HFFc6 (cell line): ENCODE measurements at places on chromosomes 6 and 20.

- peaks cover 6% of the 10 kb centered on the region; the same call in 1 of the 2 replicates for H3K36me3 ChIP-seq
- peaks cover 12% of the 10 kb centered on the region for H3K27me3 ChIP-seq
- no peak overlapping the region for H3K4me3 ChIP-seq
- H3K4me1 ChIP-seq: peaks cover 10% of the 10 kb centered on the region
Observed at GRCh38 chr6:423055-423798, 31.7 kb downstream of the IRF4 start.

GRCh38 chr20:9838035-9838377 lies 870 bp downstream of the PAK5 start:
- H3K36me3 ChIP-seq: peaks cover 10% of the 10 kb centered on the region; the same call in 1 of the 2 replicates
- no peaks in the 10 kb centered on the region for H3K4me1 ChIP-seq

DNA sequence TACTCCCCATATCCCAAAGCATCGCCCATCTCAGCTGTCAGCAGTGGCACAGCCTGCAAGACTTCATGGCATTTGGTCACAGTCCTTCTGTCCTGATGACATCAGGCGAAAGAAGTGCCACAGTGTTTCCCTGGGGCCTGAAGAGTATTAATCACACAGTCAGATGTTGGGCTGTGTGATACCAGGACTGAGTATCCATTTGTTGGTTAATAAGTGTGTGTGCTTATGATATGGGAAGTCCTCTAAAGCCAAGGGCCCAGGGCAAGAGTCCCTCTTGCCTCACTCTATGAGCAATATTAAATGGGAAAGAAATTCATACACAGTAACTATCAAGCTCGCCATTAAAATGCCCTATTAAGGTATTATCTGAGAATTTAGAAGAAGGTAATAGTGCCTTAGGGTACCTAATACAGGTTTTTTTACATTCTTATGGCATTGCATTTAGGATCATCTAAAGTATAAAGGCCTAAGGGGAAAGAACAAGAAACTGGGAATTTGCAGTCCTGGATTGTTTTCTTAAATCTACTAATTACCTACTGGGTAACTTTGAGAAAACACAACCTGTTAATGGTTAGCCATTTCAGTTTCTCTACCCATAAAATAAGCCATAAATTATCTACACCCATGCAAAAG lies 204.1 kb upstream of the PREP start:
- peaks cover 61% of the 10 kb centered on the region for H3K4me1 ChIP-seq
- peak overlapping the region; percentile 100 for H3K27ac ChIP-seq
- no peak for DNase-seq
- H3K4me3 ChIP-seq: no peak overlapping the region
- H3K36me3 ChIP-seq: peaks cover 7% of the 10 kb centered on the region; the same call in 1 of the 2 replicates

DNA sequence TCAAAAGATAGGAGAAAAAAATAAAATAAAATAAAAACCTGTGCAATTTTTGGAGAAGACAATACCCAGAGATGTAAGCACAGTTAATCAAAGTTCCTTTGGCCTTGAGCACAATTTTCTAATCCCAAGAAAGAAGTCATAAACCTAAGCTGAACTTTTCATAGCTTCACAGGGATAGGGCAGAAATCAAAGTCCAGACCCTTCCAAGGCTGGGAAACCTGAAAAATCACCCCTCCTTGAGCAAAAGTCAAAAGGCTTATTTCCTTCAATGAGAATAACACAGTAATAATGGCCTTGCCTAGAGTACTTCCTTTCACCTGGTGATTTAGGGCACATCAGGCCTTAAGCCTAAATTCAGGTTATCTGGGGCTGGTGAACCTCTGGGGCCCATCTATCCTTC lies 415.0 kb upstream of the BTBD3 start:
- no peaks in the 10 kb centered on the region for H3K36me3 ChIP-seq
- H3K27me3 ChIP-seq: no peaks in the 10 kb centered on the region
- DNase-seq: no peak
- no peak overlapping the region for H3K4me3 ChIP-seq
- H3K4me1 ChIP-seq: no peaks in the 10 kb centered on the region; the same call in 1 of the 2 replicates

DNA sequence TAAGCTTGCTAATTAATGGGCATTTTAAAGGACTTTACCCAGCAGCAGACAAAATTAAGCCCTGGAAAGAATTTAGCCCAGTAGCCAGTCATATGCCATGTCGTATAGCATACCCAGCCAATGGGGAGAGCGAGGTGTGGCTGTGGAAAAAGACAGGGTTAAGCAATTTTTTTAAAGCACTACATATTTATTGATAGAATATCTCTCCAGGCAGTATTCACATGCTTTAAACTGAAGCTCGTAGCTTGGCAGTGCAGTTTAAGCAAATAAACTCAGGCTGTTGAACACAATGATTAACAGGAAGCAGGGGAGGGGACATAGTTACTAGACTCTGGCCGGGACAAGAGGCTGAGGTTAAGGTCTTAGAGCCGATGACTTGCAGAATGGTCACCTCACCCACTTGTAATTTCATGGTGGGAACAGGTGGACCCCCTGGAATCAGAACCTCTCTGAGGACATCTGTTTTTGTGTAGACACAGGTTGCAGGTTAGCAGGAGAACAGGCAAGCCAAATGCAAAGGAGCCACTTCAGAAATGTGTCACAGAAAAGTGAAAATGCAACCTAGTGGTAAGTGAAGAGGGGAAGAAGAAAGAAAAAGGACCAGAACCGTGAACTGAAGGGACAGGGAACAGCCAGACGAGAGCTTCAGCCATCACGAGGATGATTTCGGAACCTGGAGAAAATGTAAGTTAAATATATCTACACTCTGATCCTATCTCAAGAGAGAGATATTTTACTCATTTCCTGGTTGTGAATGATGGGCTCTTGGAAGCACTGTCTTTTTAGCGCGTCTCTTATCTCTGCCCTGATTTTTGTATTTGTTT lies 7.2 kb downstream of the GCNT2 start:
- peaks cover 4% of the 10 kb centered on the region; the same call in 1 of the 2 replicates for H3K27me3 ChIP-seq
- no peak for DNase-seq
- H3K36me3 ChIP-seq: peaks cover 4% of the 10 kb centered on the region; the same call in 1 of the 2 replicates

- H3K4me3 ChIP-seq: no peak overlapping the region
- H3K27ac ChIP-seq: no peak overlapping the region
- DNase-seq: no peak
- no peaks in the 10 kb centered on the region; the same call in 1 of the 2 replicates for H3K27me3 ChIP-seq
- H3K36me3 ChIP-seq: no peaks in the 10 kb centered on the region
Observed at GRCh38 chr6:12506159-12506558, 210.4 kb upstream of the PHACTR1 start.

GRCh38 chr20:6888736-6889395 lies 121.4 kb downstream of the BMP2 start:
- H3K36me3 ChIP-seq: peaks cover 8% of the 10 kb centered on the region
- H3K4me3 ChIP-seq: no peak overlapping the region
- peaks cover 2% of the 10 kb centered on the region; the same call in 1 of the 2 replicates for H3K27me3 ChIP-seq
- no peaks in the 10 kb centered on the region for H3K4me1 ChIP-seq
- H3K27ac ChIP-seq: no peak overlapping the region

DNA sequence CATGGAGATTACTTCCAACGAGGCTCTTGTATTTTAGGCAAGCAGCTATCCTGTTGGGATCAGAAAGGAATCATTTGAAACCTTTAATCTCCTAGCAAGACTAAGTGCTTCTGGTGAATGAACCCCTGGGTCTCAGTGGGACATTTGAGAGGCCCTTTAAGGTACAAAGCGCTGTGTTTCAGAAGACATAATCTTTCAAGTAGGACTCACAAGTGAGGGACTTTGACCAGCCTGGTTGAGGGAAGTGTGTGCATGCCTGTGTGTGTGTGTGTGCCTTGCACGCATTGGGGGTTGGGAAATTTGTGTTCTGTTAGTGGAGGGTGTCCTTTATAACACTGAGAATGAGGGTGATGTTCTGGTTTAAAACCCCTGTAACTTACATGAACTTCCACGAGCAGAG lies 64.4 kb upstream of the KCNG1 start:
- no peaks in the 10 kb centered on the region for H3K36me3 ChIP-seq
- H3K4me3 ChIP-seq: no peak overlapping the region
- DNase-seq: no peak

- H3K27me3 ChIP-seq: peaks cover 19% of the 10 kb centered on the region
- H3K27ac ChIP-seq: no peak overlapping the region; the same call in 1 of the 2 replicates
- no peak overlapping the region for H3K4me3 ChIP-seq
- DNase-seq: peak; percentile 84
Observed at GRCh38 chr6:32819729-32820128, 2.9 kb upstream of the HLA-DOB start.

- H3K4me3 ChIP-seq: no peak overlapping the region
- no peak overlapping the region for H3K27ac ChIP-seq
- no peaks in the 10 kb centered on the region for H3K4me1 ChIP-seq
Observed at GRCh38 chr20:40678286-40678875, 10.7 kb downstream of the MAFB start.

DNA sequence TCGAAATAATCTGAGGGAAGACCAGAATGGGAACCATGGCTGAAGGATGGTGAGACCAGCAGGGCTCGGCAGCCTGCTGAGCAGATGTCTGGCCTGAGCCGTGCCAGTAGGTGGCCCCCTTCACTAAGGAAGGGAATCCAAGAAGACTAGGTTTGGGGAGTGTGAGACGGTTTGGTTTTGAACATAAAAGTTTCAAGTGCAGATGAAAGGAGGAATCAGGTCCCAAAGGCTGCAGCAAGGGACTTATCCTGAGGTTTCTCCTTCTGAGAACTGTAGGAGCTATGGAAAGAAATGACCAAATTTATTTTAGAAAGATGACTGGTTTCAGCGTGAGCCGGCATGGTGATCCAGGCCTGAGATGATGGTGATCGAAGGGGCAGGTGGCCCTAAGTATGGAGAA lies 4.6 kb upstream of the OSER1 start:
- peaks cover 3% of the 10 kb centered on the region for H3K27me3 ChIP-seq
- peaks cover under 1% of the 10 kb centered on the region; the same call in 1 of the 2 replicates for H3K36me3 ChIP-seq
- H3K4me3 ChIP-seq: no peak overlapping the region

DNA sequence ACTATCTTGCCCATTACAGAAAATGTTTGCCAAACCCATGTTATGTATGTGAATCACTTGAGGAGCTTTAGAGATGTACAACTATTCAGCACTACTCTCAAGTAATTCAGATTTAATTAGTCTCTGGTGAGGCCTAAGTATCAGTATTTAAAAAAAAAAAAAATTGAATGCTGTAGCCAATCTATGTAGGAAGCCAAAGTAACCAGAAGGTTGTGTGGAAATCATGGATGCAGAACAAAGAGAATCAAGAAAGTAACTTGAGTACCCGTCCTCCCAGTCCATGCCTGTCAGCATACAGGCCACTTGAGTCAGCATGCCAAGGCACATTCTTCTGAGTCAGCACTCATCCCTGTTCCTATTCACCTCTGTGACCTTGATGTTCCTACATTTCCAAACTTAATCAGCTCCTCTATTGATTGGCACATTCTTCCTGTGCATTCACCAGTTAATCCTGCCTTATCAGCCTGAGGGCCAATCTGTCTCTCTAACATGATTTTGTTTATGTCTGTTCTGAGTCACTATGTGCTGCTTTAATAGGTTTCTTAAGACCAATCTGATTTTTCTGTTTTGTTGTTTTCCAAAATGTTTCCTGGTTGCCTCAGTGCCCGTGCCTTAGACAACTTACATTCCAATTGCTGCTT lies 165.6 kb downstream of the KCNQ5 start:
- peaks cover 21% of the 10 kb centered on the region for H3K36me3 ChIP-seq
- peak; percentile 88 for DNase-seq
- H3K4me1 ChIP-seq: peaks cover 62% of the 10 kb centered on the region

- DNase-seq: peak; percentile 25
- no peak overlapping the region; the same call in 1 of the 2 replicates for H3K27ac ChIP-seq
- no peak overlapping the region for H3K4me3 ChIP-seq
- peaks cover 46% of the 10 kb centered on the region for H3K4me1 ChIP-seq
- H3K36me3 ChIP-seq: no peaks in the 10 kb centered on the region
Observed at GRCh38 chr6:7996538-7997111, 67.6 kb downstream of the BLOC1S5 start.

DNA sequence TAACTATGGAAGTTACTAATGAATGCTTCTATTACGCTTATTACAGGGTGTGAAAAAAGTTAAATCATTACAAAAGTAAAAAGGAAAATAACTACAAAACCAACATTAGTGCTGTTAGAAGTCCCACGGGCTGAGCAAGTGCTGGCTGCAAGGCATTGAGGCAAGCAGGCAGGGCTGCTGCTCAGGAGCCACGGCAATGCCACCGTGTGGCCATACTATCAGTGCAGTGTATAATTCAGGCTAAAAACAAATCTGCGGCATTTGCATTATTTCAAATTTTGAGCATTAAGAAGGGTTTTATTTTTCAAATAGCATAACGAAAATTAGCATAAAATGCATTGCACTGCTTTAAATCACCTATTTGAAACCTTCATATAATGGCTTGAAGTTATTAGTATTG lies 17.1 kb downstream of the IFNGR1 start:
- no peak overlapping the region for H3K4me3 ChIP-seq
- H3K36me3 ChIP-seq: peaks cover 32% of the 10 kb centered on the region
- no peak overlapping the region for H3K27ac ChIP-seq
- H3K27me3 ChIP-seq: no peaks in the 10 kb centered on the region

- H3K4me3 ChIP-seq: no peak overlapping the region
- no peaks in the 10 kb centered on the region; the same call in 1 of the 2 replicates for H3K36me3 ChIP-seq
- H3K4me1 ChIP-seq: no peaks in the 10 kb centered on the region
- no peaks in the 10 kb centered on the region for H3K27me3 ChIP-seq
Observed at GRCh38 chr6:65546894-65547293, 160.1 kb downstream of the EYS start.

DNA sequence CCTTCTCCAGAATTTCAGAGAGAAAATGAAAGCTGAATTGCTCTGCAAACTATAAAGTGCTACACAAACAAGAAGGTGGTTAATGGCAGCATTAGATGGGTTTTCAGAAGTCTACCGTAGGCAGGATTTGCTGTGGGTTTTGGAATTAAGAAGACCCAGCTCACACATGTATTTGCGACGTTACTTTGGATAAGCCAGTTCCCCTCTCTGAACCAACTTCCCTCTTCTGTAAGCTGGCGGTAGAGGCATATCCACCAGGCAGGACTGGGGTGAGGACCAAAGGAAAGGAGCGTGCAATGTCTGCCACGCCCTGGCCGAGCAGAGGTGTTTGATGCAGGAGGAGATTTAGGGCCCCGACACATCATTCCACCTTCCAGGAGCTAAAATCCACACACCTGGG lies 6.9 kb downstream of the RSPO4 start:
- H3K4me3 ChIP-seq: no peak overlapping the region
- DNase-seq: no peak
- H3K36me3 ChIP-seq: no peaks in the 10 kb centered on the region
- no peak overlapping the region for H3K27ac ChIP-seq
- no peaks in the 10 kb centered on the region for H3K4me1 ChIP-seq

DNA sequence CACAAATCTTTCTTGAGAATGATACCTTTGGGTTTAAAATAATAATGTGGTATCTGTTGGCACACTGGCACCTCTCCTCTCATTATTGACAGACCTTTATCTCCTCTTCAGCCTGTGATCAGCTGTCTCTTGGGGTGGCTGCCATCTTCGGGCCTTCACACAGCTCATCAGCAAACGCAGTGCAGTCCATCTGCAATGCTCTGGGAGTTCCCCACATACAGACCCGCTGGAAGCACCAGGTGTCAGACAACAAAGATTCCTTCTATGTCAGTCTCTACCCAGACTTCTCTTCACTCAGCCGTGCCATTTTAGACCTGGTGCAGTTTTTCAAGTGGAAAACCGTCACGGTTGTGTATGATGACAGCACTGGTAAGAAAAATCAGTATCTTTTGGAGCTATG lies 232.8 kb downstream of the GRIK2 start:
- H3K4me1 ChIP-seq: no peaks in the 10 kb centered on the region
- no peak for DNase-seq
- H3K4me3 ChIP-seq: no peak overlapping the region
- H3K36me3 ChIP-seq: no peaks in the 10 kb centered on the region
